Left renal pelvis (tissue), 4 donors: ENCODE measurements at places on chromosomes 1 and 21.

- no peak for DNase-seq
Observed at GRCh38 chr1:102941366-102941947, 166.9 kb downstream of the COL11A1 start.

- no peak for DNase-seq
Observed at GRCh38 chr1:231329483-231329882, 8.2 kb downstream of the EXOC8 start.

GRCh38 chr1:163928069-163928468, 606.3 kb downstream of the NUF2 start:
- no peak for DNase-seq

DNA sequence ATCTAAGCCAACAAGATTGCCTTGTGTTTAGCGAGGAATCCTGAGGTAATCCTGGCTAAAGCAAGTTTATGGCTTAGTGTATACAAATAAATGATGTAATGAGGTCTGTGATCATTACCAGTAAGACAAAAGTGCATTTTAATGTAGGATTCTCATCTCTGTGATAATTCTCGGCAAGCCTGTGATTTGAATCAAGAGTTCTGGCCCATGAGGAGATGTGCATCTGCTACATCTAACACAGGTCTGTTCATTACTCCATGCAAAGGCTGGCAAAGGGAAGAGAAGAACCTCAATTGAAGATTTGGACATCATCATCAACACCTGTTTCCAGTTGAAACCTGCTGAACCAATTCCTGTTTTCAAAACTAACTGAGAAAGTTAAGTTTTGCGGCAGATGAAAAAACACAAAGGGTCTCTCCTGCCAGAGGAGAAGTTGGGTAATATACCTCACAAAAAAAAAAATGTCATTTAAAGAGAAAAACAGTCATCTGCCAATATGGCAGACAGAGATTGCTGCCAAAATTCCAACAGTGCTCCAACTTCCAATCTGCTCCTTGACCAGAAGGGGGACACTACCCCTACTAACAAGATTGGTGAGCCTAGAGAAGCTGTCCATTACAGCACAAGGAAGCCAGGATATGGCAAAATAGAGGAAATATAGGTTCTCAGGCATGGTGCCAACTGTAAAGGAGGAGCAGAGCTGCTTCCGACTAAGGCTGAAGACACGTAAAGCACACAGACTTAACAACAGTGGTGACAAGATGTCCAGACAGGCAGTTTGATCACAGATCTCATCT, 453.7 kb downstream of the TTLL7 start:
- no peak for DNase-seq

DNA sequence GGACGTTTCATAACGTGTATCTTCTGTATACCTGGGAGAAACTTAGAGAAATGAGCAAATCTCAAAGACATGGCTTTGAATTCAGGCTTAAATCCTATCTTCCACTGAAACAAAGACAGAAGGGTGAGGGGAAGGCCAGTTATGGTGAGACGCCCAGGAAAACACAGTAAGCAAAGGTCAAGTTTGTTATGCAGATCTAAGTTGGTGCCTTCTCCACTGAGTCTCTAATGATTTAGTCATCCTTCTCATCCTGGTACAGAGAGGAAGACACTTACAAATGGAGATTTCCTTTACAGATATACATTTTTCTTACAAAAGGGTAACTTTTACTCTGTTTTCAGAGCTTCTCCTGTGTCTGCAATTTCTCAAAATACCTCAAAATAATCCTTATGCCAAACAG, 64.4 kb downstream of the MAP3K7CL start:
- no peak for DNase-seq

GRCh38 chr1:30149226-30149625, 574.2 kb downstream of the MATN1 start:
- no peak for DNase-seq

- DNase-seq: peak; percentile 27
Observed at GRCh38 chr1:62784509-62785365, 805 bp downstream of the ATG4C start.

- DNase-seq: no peak
Observed at GRCh38 chr1:198519639-198520501, 20.6 kb downstream of the ATP6V1G3 start.

- DNase-seq: no peak
Observed at GRCh38 chr1:52904927-52905698, 16.4 kb downstream of the ECHDC2 start.

DNA sequence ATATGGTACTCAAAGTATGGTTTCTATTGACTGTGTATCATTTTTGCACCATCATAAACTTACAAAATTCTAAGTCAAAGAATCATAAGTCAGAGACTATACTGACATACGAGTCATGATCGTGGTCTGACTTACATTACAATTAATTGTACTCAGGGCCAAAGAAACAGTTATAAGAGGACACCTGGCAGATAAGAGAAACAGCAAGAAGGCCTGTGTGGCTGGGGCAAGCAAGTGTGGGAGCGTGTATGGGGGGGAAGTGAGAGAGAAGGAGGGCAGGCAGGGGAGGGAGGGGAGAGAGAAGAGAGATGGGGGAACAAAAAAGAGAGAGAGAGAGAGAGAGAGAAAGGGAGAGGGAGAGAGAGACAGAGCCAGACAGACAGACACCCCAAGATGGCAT, 70.9 kb downstream of the RERE start:
- DNase-seq: no peak

- no peak for DNase-seq
Observed at GRCh38 chr21:44904141-44904923, 16.4 kb downstream of the ITGB2 start.

DNA sequence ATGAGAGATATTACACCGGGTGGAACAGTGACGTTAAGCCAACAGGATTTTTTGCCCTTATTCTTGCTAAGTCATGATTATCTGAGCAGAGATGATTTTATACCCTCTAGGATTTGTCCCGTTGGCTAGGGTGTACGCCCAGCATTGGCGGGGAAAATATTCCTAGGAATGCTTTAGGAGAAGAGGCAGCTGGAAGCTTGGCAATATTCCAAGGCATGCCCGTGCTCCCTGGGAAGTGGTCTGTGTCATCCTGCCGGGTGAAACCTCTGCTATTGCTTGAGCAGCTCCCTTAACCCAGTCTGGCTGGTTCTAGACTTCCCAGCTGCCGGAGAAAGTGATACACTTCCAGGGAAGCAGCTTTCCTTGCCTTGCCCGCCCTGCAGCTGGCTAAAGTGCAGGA, 16.2 kb downstream of the CHRNB2 start:
- DNase-seq: no peak

GRCh38 chr1:23483321-23484252, at the start of gene ASAP3:
Gene ASAP3, minus strand, starts transcription at chr1:23484179. Its CDS starts 46 bp downstream, at chr1:23484133.
- DNase-seq: no peak

DNA sequence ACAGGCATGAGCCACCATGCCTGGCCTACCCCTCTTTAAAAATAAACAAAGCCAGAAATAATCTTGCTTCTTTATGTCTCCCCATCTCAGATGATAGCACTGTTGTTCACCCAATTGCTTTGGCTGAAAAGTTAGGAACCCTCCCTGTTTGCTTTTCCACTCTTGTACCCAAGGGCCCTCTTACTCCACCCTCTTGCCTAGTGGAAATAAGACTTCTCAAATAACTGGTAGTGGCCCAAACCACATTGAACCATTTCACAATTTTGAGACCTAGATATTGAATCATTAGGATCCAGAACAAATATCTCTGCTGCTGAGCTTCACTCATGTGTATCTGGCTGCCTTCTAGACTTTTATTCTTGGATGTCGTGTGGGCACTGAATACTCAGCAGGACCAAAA, 37.7 kb downstream of the RNF220 start:
- DNase-seq: no peak

- DNase-seq: no peak
Observed at GRCh38 chr1:42340093-42340492, 5.1 kb upstream of the FOXJ3 start.

GRCh38 chr21:46080171-46081021, 17.5 kb upstream of the COL6A2 start:
- DNase-seq: no peak

DNA sequence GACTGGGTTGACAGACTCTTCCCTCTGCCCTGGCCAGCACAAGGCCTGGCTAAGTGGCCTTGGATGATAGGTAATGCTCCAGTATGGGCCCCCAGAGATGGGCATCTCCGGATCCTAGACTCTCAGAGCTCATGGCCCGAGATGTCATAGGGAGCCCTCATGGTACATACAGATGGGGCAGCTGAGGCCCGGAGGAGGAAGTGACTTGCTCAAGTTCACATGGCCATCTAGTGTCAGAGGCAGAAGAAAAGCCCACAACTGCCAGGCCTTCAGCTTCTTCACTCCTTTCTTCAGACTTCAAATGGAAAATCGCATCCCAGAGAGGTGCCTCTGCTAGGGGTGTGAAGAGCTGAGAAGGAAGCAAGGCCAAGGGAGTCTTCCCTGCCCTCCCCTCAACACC, 46.8 kb upstream of the SYNC start:
- DNase-seq: no peak

DNA sequence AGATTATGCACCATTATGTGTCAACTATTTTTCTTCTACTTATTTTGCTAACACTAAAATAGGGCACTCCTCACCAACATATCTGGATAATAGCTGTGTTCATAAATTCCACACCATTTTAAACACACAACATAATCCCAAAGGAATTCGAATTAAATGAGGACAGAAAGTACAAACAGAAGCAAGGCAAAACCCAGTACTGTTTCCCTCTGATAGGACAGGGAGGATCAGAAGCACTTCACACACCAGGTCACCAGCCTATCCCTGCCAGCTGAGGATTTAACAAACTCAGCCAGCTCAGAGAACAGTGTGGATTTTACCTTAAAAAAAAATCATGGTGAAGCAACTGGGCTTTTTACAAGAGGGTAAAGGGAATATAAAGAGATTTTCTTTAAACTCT, 20.0 kb downstream of the CRYZ start:
- DNase-seq: no peak

DNA sequence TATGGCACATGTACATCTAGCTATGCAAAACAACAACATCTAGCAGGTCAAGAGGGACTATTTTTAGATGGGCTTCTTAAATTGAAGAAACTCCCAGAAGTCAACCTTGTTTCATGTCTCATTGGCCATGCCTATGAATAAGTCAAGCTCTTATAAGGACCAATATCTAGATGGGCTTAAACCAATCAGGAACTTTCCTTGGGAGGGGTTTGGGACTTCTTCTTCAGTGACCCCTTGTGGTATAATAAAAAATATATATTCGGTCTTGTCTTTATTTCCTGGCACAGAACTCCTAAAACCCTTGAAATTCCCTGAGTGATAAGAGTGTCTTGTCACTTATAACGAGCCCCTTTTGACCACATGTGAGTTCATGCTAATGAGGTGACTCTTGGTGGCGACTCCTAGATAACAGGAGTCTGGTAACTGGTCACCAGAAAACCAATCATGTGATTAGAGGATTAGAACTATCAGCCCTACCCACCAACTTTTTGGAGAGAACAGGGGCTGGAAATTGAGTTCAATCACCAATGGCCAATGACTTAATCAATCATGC, 218.3 kb downstream of the HHIPL2 start:
- no peak for DNase-seq

- no peak for DNase-seq
Observed at GRCh38 chr1:75838079-75838478, 41.4 kb downstream of the MSH4 start.

GRCh38 chr1:10529765-10530164, 55.0 kb downstream of the PEX14 start:
- no peak for DNase-seq

DNA sequence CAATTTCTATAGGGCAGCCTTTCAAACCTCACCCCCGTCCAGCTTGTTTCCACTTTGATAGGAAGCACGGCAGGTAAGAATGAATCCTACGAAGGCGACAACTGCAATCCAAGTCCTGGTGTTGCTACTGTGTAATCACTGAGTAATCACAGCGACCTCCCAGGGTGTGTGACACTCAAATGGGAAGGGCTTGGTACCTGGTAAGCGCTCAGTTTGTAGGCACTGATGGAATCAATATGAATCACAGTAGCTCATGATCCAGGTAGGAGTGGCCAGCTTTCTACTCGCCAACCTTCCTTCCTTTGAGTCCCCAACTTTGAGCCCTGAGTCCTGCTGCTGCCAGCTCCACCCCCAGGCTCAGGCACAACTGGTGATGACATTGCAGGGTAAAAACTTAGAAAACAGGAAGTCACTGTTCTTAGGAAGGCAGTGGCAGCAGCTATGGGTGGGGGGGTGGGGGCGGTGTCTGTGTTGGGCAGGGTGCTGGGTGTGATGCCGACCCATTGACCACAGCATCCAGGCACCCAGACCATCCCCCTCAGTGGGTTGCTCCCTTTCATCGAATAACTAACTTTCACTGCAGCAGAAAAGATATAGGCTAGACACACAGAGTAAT, 70.7 kb downstream of the CD247 start:
- no peak for DNase-seq

GRCh38 chr1:227437495-227438008, 119.3 kb upstream of the CDC42BPA start:
- no peak for DNase-seq

GRCh38 chr1:177558372-177558771, 387.6 kb downstream of the BRINP2 start:
- no peak for DNase-seq

- DNase-seq: no peak
Observed at GRCh38 chr1:226700861-226701260, 38.2 kb downstream of the ITPKB start.

GRCh38 chr1:109500941-109501381, 7.1 kb downstream of the CYB561D1 start:
- DNase-seq: no peak

DNA sequence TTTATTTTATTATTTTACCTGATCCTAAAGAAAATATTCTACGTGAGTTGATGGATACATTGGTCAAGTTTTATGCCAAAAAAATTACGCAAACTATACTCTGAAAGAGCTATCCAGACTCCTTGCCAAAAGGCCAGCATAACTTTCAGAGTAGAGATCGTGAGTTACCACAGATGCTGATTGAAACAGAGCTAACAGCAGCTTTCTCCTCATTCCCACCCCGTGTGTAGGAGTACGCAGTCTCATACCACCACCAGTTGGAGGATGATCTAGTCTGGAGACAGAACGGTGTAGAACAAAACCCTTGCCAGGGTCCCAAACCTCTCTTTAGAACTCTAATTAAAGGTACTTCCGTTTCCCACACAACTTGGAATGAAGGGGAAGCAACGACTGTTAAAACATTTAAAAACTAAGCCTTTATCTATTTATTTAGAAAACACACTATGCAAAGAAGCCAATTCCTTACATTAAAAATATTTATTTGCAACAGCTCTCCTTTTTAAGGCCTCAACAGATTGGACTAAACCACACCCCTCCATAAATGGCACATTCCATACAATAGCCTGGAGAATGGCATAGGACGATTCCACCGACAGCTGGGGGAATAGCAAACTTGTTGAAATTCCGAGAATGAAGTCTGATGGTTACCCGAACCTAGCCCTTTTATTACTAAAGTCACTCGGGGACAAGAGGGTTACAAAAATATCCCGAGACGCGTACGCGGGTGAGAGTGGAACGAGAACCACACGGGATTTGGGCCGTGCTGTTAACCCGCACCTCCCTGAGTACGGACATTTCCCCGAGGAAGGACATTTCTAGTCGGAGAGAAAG, 1.4 kb downstream of the NUCKS1 start:
- DNase-seq: peak; percentile 39
